ENCODE measurements at places on chromosomes 4 and X.

- DNase-seq = no peak
Measured at GRCh38 chr4:163554870-163555465, 60.5 kb downstream of the TMA16 start.

DNA sequence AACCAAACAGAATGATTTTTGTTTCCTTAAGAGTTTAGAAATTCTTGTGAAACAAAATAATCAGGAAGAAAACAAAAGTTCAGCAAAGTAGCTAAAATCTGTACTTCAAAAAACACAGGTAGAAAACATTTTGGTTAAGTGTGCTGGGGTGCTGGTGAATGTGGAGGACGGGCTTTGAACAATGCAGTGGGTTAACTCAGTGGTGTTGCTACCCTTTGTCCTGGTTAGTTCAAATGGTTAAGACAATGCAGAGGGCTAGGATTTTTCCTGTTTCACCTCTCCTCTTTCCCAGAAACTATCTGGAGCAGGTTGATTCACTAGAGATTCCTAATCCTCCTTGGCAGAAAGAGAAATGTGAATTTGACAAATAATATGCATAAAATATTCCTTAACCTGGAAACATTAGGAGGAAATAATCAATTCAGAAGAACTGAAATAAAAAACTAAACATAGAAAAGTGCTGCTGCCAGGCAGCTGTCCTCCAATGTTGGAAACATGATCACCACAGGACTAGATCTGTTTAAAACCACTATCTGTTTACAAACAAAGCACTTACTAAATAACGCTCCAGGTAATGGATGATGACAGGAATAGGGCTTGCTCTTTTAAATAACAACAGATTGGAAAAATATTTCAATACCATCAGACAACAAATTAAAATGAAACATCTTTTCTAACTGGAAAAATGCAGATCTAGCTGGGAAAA is 148.9 kb downstream of the MAML3 start:
- no peak for DNase-seq

DNA sequence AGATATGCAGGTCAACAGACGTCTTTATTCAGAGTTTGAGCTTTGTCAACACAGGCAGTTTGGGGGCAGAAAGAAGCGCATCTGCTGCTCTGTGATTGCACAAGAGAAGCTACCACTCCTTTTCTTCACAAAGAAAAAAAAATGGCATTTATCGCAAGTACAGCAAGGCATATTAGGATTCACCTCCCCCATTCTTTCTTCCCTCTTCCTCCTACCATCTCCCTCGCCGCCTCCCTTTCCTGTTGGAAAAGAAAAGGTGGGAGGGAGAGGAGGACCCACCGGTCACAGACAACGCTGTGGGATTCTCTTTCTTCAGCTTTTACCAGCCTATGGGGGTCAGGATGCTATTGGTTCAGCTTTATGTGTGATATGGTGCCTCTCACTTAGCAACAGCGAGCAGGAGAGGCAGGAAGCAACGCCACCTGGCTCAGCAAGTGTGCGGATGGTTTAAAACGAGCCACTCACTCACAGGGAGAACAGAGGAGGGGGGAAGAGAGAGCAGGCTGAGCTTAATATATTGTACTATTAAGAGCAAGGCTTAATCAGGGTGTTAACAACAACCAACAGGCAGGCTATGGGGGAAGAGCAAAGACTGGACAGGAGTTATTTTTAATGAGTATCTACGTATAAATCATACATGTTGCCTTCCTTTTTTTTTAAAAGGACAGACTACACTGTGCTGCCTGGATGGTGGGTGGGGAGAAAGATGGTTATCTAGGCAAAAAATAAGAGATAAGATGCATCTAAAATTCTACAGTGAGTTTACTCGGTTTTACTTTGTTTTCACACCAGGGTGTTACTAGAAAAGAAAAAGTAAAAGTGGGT is 104.7 kb downstream of the MAML3 start:
- DNase-seq = peak; percentile 21

DNA sequence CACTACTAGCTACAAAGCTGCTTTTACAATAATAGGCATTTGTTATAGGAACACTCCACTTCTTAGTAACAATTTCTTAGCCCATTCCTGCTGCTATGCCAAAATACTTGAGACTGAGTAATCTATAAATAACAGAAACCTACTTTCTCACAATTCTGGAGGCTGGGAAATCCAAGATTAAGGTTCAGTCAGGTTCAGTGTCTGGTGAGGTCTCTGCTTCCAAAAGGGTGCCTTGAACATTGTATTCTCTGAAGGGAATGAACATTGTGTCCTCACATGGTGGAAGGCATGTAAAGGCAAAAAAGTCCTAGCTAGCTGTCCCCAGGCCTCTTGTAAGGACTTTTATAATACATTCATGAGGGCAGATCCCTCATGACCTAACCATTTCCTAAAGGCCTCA is 7.0 kb downstream of the SLC9B1 start:
- no peak for DNase-seq

GRCh38 chrX:11080741-11081305 is 30.3 kb upstream of the HCCS start:
- no peak for DNase-seq

GRCh38 chr4:76058302-76058701 is 16.2 kb upstream of the ART3 start:
- peak; percentile 61 for DNase-seq

DNA sequence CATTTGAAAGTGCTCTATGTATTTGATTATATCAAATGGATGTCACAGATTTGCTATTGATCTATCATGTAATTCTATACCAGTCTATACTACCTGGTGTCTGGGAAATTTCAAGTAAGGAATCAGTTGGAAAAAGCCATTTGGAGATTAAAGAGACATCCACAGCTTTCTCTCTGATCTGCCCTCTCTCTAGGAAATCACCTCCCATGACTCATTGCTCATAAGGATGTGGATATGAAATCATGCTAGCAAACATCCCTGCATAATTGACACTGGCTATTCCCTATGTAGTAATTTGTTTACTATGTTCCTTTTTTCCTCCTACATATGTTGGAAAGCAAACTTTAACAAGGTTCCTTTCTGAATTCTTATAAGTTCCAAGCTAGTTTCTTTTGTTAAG is 94.3 kb downstream of the TEX13A start:
- no peak for DNase-seq

GRCh38 chr4:146095091-146095690 is 80.3 kb upstream of the LSM6 start:
- no peak for DNase-seq

DNA sequence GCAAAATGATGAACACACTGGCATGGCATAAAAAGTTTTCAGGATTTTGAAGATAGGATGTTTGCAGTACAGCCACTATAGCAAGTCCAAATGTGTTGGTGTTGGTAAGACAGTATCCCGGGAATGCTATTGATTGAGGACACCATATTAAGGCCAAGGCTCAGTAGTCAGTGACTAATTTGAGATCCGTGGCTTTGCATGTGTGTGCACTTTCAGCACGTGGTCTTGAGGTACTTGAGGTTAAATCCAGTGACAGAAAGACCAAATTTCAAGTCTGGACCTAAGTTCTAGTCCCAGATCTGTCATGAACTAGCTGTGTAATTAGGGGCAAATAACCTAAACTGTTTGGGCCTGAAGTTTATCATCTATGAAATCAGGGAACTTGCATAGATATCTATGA is 76.5 kb upstream of the ETNPPL start:
- no peak for DNase-seq

Data from GM13977 (cell line).